Hippocampal formation (tissue), 2 donors: ENCODE measurements at places on chromosomes 11 and 22.

GRCh38 chr11:12083380-12083779, 27.0 kb upstream of the MICAL2 start:
- no peak for DNase-seq

DNA sequence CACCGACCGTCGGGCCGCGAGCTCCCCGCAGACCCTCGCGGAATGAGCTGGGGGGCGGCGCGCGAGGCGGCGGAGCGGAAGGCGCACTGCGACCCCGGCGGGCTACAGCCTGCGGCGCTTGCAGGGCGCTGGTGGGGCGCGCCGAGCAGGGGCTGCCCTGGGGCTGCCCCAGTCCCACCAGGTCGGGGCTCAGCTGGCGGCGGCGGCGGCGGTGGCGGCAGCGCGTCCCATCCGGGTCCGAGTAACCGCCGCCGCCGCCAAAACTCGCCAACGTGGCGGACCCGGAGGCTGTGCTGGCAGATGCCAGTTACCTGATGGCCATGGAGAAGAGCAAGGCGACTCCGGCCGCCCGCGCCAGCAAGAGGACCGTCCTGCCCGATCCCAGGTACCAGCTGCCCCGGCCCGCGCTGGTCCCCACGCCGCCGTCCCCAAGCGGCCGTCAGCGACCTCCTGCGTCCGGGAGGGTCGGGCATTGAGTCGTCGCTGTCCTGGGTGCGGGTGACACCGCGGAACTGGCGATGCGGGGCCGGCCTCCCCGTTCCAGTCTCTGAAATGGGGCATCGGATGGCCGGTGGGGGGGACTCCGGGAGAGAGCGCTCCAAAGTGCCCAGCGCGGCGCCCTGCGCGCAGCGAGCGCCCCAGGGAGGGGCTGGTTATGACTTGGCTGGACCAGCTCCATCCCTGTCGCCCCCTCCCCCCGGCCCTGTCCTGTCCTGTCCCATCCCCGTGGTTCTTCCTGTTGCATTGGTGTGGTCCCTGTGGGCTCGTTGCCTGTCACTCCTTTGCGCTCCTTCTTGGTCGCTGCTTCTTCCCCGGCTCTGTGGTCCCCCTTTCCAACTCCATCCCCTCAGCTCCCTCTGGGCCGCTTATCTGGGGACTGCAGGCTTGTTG, 63.5 kb downstream of the CRYBB2 start:
- no peak for DNase-seq

DNA sequence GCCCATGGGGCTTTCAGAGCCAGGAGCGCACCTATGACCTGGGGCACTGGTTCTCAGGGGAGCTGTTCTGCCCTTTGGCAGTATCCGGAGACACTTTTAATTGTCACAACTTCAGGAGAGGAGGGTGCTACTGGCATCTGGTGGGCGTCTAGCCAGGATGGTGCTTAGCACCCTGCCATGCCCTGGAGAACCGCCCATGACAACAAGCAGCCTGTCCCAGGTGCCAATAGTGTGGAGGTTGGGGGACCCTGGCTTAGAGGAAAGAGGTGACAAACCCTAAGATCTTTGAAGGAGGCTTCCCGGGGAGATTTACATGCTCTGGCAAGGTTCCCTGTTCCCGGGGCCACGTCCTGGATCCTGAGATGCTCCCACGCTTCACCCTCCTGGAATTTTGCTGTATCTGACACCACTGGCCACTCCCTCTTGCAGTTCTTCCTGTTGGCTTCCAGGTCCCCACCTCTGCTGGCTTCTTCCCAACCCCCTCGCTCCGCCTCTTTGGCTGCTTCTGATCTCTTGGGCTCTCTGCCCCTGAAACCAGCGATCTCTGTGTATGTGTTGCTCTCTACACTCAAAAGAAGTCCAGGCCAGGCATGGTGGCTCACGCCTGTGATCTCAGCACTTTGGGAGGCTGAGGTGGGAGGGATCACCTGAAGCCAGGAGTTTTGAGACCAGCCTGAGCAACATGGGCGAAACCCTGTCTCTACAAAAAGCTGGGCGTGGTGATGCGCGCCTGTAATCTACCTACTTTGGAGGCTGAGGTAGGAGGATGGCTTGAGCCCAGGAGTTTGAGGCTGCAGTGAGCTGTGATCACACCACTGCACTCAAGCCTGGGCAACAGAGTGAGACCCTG, 31.1 kb downstream of the FADS3 start:
- DNase-seq: no peak

DNA sequence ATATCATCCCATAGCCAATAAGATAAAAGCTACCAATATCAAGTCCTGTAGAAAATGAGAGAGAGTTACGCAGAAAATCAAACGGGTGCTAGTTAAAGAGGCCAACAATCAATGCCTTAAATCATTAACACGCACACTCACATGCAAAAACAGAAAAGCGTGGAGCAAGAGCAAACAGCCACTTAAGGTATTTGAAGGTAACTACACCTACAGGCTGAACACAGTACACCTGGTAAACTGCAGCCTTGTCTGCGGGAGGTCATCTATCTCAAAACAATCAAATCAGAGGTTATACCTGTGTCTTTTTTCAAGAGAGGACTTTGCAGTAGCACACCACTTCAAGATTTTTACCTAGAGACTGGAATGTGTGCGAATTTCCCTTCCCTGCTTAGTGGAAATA, 23.6 kb downstream of the SLC35F2 start:
- DNase-seq: no peak

GRCh38 chr22:43005106-43005505, 9.8 kb downstream of the PACSIN2 start:
- DNase-seq: no peak
